ENCODE measurements at places on chromosomes 4 and X. TPM values are rescaled to one million over a fixed set of nuclear protein-coding genes. Genes with fewer than 3 reads are reported as not detected.

GRCh38 chrX:53280331-53281320, 758 bp downstream of the IQSEC2 start:
- DNase-seq, result no peak

GRCh38 chrX:153209347-153209746, 30.3 kb downstream of the MAGEA1 start:
- no peak for DNase-seq

GRCh38 chr4:185096032-185096653, 46.9 kb upstream of the SLC25A4 start:
- DNase-seq, result no peak

DNA sequence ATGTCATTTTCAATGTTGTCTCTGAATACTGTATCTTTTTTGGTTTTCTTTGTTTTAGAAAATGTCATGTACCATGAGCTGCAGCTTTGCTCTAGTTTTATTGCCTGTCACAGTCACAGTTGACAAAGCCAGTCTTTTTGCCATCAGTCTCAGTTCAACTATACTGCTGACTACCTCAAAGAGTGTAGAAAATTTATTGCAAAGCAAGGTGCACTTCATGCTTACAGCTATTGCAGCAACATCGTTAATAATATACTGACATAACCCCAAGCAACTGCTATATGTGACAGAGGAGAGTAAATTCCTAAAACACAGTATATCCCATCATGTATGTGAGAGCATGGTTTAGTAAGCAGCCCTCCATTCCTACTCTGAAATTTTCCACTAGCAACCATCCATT, 2022.3 kb downstream of the ARAP2 start:
- DNase-seq, result no peak

DNA sequence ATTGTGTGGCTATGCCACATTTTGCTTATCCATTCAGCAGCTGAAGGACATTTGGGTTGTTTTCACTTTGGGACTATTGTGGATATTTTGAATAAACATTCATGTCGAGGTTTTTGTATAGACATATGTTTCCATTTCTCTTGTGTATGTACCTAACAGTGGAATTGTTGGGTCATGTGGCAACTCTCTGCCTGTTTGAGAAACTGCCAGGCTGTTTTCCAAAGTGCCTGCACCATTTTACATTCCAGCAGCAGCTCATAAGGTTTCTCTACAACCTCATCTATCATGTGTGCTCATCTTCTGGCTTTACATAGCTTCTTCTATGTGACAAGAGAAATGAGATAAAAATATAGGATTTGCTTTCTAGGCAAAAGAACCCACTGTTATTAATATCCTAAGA, 29.5 kb upstream of the TSPAN5 start:
- DNase-seq, result no peak

- no peak for DNase-seq
Measured at GRCh38 chr4:147987252-147987651, 255.4 kb downstream of the ARHGAP10 start.

- DNase-seq, result no peak
Measured at GRCh38 chr4:7132249-7132648, 60.1 kb upstream of the SORCS2 start.

GRCh38 chrX:136540226-136540625, 8.2 kb downstream of the VGLL1 start:
- no peak for DNase-seq

- DNase-seq, result no peak
Measured at GRCh38 chr4:156309031-156309430, 355.4 kb upstream of the CTSO start.

DNA sequence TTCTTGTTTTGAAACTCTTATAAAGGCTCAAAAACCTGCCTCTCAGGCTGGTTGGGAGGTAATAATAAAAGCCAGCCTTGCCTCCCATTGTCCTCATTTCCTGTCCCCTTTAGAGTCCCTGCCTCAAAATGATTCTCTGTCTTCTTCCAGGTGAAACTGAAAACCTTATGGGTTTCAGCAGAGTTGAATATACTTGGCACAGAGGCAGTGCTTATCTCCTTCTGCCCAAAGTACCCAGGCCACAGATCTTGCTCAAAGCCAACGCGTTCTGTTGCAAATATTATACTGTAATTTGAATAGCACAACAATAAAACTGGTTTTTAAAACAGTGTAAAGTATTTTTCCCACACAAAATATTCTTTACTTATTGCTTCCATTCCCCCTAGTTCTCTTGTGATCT, 183.1 kb upstream of the GIMD1 start:
- DNase-seq, result no peak

- DNase-seq, result no peak
Measured at GRCh38 chrX:138877746-138878145, 166.2 kb upstream of the FGF13 start.

GRCh38 chrX:68942104-68942503, 113.3 kb downstream of the EFNB1 start:
- DNase-seq, result no peak

DNA sequence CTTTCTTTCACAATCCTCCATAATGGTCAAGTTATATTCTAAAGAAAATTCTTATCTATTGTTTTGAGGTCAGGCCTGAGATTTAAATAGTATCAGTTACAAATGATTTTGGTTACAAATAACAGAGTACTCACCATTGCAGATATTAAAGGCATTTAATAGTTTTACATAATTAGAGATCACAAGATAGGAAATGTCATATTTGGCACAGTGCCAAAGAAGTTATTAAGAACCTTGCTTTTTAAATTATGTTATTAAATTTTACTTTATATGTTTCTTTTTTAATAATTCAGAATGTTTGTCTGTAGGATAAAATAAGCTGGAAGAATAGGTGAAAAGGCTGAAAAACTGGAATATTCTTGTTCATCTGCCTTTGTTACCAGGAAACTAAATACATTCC, 1174.7 kb downstream of the PCDH18 start:
- DNase-seq, result no peak

GRCh38 chr4:89277412-89277811, 30.2 kb downstream of the GPRIN3 start:
- no peak for DNase-seq

DNA sequence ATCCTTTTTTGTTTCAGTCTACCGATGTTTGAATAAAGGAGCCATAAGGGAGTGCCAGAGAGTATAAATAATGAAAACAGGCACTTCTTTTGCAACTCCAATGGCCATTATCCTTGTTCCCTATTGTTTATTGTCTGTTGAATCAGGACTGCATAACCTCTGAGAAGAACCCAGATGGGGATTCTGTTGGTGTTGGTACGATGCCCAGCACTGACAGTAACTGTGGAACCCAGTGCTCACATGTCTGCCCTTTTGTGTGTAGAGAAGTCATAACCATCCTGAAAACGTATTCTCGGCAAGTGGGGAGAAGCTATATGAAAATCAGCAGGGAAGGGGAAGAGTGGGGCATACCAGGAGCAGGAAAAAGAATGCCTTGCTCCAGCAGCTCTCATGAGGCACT, 195.1 kb upstream of the EDNRA start:
- DNase-seq, result no peak

DNA sequence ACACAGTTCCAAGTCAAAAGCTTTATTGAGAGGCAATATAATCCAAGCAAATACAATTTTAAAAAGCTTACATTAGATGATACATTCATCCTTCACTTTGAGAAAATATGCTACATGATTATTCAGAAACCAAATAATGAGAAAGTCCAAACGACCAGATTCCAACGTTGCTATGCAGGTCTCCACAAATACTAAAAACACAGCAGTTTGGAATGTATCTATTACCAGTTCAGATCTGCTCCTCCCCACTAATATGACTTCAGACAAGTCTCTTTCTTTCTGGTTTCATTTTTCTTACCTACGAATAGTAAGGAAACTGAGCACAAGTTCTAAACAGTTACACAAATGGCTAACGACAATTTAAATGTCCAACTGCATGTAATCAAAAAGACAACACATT, 9.5 kb downstream of the NAF1 start:
- DNase-seq, result no peak

DNA sequence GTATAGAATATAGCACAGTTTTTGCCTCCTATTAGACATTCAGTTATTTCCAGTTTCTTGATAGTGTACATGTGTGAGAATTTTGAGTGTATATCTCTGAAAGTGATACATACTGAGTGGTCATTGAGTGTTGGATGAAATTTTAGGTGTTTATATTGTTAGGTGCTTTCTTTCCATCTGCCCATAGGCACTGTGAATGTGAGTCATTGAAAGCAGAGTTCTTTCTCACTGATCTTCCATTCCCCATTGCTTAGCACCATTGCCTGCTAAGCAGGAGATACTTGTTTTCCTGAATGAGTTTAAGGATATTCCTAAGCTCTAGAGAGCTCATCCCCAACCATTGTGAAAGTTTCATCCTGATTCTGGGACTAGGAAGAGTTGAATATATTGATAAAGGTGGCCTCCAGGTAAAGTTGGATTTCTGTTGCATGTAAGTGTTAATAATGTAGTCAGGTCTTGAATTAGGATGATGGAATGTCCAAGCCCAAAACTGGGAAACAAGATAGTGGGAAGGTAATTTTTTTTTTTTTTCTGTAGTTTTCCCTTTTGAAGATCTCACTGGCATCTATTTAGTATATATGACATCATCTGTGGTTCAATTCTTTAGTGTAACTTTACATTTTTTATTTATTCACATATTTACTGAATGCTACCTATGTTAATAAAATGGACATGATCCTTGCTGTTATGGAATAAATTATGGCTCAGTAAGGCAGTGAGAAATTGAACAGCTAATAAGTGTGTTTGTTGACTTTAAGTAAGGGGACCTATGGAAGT, 22.1 kb downstream of the UBE2K start:
- DNase-seq, result no peak

The NEIL3 gene
- 0.44 TPM for total RNA-seq

- no peak for DNase-seq
Measured at GRCh38 chr4:47876784-47877546, 37.4 kb downstream of the NFXL1 start.

The GAK gene
- total RNA-seq, result 225 TPM

GRCh38 chrX:116198810-116199209, 28.3 kb downstream of the AGTR2 start:
- DNase-seq, result no peak

GRCh38 chrX:13050151-13050550, 5.7 kb upstream of the FAM9C start:
- no peak for DNase-seq

- DNase-seq, result no peak
Measured at GRCh38 chrX:120857240-120857639, 18.4 kb downstream of the CT47B1 start.

DNA sequence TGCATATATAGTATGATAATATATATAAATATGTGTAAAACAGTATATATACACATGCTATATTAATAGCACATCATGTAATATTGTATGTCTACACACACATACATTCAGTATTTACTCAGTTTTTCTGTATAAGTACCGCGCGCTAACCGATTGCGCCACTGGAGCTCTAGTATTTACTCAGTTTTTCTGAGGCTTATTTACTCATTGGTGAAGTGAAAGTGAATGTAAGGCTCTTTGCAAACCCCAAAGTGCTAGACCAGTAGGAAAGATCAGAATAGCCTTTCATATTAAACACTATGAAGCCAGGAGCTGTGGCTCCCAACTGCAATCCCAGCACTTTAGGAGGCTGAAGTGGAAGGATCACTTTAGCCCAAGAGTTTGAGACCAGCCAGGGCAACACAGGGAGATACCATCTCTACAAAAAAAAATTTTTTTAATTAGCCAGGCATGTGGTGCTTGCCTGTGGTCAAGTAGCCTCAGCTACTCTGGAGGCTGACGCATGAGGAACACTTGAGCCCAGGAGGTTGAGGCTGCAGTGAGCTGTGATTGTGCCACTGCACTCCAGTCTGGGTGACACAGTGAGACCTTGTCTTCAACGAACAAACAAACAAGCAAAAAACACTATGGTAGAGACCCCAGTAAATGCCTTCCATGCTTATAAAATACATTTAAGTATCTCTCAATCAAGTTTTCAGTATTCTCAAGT, 125.8 kb downstream of the KIT start:
- no peak for DNase-seq

The GPAT3 gene
- total RNA-seq, result 4.8 TPM

- DNase-seq, result no peak
Measured at GRCh38 chr4:139084804-139085093, 69.2 kb downstream of the NOCT start.

The PPP1R2C gene
- total RNA-seq, result not detected
